Astrocyte (in vitro differentiated cells and primary cell): ENCODE measurements at places on chromosomes 1 and 21.
A peak's percentile ranks its signal among the peaks of the same experiment; 100 is the strongest.

DNA sequence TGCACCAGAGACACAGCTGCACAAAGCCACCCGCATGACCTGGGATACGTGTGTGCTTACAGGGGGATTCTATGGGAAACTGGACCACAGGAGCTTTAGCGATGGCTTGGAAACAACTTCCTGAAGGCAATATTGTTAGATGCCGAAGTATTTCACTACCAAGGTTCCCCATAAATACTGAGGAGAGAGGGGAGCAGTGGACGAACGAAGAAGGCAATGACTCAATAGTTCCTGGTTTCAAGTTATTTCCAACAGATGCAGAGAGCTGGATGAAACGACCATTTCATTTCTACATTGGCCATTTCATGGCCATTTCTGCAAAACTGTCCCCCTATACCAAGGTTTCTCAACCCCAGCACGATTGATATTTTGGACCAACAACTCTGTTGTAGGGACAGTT, 61.3 kb downstream of the CD34 start:
- DNase-seq, result no peak

DNA sequence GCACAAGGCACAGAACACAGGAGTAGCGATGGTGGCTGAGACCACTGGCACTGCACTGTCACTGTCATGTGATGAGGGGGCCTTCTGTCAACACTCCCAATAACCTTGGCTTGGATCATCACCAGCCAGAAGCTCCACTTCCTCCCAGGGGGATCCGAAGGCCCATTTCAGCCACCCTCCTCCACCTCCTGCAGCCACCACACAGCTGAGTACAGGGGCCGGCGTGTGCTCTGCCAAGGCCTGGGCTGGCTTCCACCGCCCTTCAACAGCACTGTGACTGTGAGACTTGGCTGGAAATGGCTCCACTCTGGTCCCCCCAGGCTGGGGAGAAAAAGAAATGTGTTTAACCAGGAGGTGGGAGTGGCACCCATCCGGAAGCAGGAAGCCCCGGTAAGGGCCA, 9.9 kb upstream of the NADK start:
- no peak for DNase-seq

DNA sequence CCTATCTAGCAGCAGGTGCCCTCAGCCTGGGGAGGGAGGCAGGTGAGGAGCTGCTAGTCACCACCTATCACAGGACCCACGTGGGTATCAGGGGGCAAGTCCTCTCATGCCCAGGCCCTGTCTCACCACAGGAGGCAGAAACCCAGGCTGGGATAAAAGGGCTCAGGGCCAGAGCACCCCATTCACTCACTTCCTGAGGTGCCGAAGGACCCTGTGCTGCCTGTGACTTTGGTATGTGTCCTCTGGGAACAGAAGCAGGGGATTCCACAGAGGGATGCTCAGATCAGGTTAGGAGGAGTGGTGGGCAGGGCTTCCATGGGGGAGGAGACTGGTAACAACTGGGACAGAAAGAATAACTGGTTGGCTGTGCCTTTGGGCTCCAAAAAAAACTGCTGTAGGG, at the start of gene LCE1E:
TSS of gene LCE1E (plus strand) at position 181 of the 400 bp plus-strand sequence. CDS start 1,043 bp downstream, outside the sequence.
- DNase-seq, result no peak

- no peak for DNase-seq
Measured at GRCh38 chr1:232269988-232270387, 359.9 kb downstream of the SIPA1L2 start.

DNA sequence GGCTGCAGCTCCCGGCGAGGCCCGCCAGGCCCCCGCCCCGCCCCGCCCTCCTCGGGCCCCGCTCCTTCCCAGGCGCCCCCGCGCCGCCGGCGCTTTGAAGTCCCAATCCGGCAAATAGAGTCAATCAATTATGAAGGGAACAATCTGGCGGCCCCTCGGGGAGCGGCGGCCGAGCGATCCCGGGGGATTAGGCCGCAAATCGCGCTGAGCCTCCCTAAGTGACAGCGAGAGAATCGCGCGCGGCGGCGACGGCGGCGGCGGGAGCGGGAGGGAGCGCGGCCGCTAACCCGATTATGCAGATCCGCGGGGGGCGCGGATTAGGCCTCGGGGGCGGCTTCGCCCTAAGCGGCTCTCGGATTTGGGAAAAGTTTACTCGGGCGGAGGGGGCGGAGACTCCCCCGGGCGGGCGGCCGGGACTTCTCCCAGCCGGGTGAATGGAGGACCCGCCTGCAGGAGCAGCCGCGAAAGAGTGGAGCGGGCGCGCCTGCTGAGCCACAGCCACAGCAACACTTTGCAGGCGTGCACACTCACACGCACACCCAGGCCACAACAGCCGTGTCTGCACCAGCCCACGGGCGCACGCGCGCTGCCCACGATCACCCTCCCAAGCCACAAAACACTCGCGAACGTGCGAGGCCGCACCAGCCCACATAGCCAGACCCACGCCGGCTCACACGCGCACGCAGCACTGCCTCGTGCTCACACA, 23.0 kb upstream of the DMBX1 start:
- DNase-seq, result no peak

- peak; percentile 29 for DNase-seq
Measured at GRCh38 chr1:220880726-220881506, 1.7 kb downstream of the HLX start.

DNA sequence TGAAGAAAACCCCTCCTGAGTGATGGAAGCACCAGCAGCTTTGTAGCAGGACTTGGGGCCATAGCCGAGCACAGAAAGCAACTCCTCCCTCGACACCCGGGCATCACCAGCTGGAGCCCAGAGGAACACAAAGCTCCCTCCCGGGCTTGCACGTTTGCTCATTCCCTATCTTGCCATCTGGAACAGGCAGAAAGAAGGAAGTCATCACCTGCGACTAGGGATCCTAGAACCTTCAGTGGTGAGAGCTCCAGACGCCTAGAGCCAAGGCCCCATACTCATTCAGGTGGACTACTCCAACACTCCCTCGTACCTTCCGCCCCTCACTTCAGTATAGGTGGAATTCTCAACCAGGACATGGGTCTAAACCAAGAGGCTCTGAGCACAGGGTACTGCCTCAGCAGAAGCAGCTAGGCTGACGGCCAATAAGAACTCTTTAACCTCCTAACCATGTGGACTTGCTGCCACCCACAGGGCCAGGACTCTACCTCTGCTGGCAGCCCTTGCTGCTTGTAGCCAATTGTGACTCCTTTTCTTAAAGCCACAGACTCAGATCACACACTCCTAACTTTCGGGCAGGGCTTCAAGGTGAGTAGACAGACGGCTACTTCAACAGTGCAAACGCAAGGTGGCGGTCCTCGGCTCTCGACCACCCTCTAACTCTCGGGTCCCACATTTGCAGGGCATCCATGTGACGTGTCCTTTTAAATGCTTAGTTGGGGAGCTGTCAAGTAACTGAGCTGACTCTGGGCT, 65.4 kb downstream of the NPHP4 start:
- no peak for DNase-seq

DNA sequence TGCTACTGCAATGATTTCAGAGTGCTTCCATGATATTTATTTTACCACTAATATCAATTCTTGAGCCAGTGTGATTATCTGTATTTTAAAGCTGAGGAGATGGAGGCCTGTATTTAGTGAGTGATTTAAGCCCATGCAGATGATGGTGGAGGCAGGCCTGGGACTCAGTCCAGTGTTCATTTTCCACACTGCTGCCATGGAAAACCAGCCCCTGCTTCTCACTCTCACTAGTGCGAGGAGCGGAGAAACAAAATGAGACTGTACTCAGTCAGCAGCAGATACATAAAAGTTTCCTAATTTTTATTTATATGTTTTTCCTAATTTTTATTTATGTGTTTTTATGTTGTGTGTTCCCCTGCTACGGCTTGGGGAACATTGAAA, 32.8 kb downstream of the LRRC8B start:
- no peak for DNase-seq

GRCh38 chr1:220708936-220709801, 19.0 kb downstream of the C1orf115 start:
- no peak for DNase-seq

- DNase-seq, result no peak
Measured at GRCh38 chr1:153872331-153872730, 50.4 kb downstream of the GATAD2B start.

GRCh38 chr1:177945943-177946650, 23.8 kb downstream of the SEC16B start:
- DNase-seq, result no peak

GRCh38 chr1:172531412-172532182, 1.4 kb upstream of the SUCO start:
- DNase-seq, result no peak

GRCh38 chr1:2172012-2172411, 22.6 kb downstream of the FAAP20 start:
- no peak for DNase-seq

- DNase-seq, result no peak
Measured at GRCh38 chr1:220123889-220124288, 30.0 kb downstream of the IARS2 start.

DNA sequence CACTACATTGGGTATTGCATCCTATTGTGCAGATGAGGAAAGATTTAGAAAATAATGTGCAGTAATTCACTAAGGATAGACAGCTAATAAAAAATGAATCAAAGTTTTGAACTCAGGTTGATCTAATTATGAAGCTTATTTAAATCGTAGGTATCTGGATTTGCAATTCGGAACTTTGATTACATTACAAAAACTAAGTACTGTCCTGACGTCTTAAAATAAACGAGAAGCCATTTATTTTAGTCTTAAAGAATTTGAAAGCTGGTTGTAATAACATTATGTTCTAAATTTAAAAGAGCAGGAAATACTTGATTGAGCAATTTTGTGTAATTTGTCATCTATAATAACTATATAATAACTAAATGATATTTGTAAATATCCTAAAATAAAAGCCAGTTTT, 235.9 kb downstream of the TPR start:
- DNase-seq, result no peak

- DNase-seq, result no peak
Measured at GRCh38 chr1:153293480-153293775, 19.3 kb downstream of the PGLYRP3 start.

DNA sequence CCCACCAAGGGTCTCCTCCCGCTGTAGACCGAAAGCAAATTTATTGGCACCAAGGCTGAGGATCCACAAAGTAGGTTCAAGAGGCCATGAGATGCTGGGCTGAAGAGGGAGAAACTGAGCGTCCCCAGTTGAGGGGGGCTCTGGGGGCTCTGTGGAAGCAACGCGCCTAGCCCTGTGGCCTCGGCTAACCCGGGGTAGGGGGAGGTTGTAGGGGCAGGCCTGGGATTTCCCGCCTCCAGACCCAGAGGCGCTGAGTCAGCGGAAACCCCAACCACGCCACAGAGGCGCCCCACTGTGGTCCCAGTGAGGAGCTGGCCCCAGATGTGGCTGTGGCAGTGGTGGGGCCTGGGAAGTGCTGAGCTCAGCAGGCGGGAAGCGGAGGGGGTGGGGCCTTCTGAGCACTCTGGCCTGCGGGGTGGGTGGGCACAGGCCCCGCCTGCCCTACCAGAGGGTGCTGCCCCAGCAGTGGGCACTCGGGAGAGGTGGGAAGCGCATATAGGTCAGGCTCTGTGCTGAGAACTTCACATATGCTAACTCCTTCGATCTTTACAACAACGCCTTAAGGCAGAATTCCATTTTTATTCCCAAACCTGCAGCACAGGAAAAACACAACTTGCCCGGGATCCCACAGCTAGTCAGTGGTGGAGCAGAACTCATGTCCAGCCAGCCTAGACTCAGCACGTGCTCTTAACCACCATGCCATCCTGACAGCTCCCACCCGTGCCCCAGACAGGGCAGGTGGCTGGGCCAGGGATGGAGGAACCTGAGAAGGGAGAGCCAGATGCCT, 1.5 kb upstream of the COL16A1 start:
- DNase-seq, result peak; percentile 34

DNA sequence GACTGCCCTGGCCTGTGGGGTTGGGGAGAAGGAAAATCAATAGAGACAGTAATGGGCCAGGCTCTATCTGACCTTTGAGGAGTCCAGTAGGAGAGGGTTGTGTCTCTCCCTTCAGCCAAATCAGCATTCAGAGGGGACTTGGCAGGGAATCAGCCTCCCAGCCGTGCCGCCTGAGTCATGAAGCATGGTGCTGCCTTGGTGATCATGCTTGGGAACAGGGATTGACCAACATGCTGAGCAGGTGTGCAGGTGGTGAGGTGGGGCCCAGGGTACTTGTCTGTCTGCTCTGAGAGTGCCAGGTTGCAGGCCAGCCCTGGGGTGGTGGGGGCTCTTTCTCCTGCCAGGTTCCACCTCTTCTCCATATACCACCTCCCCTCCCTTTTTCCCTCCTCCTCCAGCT, 58.9 kb upstream of the TLR5 start:
- DNase-seq, result no peak

DNA sequence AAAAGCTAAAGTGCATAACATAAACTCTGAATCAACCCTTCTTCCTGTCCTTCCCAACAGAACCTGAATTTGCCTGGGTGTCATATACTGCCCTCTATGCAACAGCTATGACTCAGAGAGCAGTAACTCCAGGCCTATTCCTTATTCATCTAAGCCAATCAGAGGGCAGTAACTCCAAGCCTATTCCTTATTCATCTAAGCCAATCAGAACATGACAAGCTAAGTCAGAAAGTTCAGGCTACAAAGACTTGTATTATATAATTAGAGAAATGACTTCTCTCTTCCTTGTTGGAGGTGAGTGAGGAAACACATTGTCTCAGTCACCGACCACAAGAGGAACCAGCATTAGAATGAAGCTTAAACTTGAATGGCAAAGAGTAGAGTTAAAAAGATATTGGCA, 26.2 kb upstream of the TADA1 start:
- DNase-seq, result peak; percentile 58

GRCh38 chr21:41283211-41283818, 33.3 kb upstream of the FAM3B start:
- DNase-seq, result peak; percentile 63

- DNase-seq, result no peak
Measured at GRCh38 chr1:235278233-235278914, 49.6 kb downstream of the ARID4B start.

DNA sequence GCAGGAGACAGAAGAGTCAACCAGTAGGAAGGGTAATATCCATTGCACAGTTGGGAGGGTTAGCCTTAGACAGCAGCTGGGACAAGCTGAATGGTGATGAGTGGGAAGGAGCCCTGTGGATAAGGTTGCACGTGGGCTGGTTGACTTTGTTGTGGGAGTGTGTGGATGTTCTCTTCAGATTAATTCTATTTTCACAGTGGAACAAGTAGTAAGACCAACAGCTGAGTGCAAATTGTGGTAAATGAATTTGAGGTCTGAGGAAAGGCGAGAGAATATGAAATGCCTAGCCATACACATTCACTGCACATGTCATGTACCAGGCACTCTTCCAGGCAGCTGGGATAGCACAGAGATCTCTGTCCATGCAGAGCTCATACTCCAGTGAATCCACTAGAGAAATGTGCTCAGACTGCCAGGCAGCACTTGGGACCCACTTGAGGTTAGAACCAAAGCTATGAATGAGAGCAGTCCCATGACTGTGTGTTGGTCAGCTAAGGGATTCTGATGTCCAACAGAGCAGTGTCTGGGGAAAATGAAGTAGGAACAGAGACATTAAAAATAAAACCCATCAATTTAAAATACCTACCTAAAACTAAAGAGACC, 25.2 kb upstream of the VTCN1 start:
- no peak for DNase-seq

DNA sequence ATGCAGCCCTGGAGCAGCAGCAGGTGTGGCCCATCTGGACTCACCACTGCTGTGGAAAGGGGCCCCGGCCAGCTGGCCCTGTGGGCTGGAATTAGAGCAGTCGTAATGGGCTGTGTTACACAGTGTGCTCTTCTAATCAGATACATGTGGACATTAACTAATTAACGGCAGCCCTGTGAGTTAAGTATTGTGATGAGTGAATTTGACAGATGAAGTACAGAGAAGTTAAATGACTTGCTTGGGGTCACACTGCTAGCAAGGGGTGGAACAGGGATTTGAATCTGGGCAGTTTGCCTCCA, 58.6 kb downstream of the MDM4 start:
- no peak for DNase-seq
